ENCODE measurements at places on chromosomes 12 and 14. TPM values are rescaled to one million over a fixed set of nuclear protein-coding genes. Genes with fewer than 3 reads are reported as not detected.

Gene NUP37
- 85.3 TPM for total RNA-seq

GRCh38 chr14:77883847-77884238, 83.9 kb downstream of the ADCK1 start:
- DNase-seq = no peak

Gene MYF5
- not detected for total RNA-seq

Gene INHBE
- total RNA-seq = 0.81 TPM

Gene ALDH1L2
- total RNA-seq = 12.2 TPM

GRCh38 chr12:115553622-115554021, 723.9 kb downstream of the MED13L start:
- no peak for DNase-seq

- no peak for DNase-seq
Observed at GRCh38 chr12:56721216-56721615, 3.9 kb downstream of the NACA start.

Gene KCNK10
- not detected for total RNA-seq

Gene KRT2
- total RNA-seq = not detected

DNA sequence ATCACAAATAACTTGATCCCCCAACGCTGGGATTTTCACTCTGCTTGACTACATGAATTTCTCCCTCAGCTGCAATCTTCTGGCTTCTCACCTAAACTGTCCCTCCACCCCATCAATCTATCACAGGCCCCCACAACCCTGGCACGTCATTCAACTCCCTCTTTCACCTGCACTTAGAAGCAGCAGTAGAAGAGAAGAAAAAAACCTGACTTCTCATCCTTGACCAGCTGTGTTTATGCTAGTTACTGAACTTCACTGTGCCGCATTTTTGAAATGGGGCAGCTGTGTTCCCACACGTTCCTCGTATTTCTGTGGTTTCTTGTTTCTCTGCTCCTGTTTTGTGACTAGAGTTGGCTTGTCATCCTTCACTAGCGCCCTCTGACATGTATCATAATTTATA, 35.0 kb downstream of the ITPR2 start:
- DNase-seq = no peak

Gene IFNG-AS1
- total RNA-seq = 1.2 TPM

Gene PLCZ1
- total RNA-seq = not detected

DNA sequence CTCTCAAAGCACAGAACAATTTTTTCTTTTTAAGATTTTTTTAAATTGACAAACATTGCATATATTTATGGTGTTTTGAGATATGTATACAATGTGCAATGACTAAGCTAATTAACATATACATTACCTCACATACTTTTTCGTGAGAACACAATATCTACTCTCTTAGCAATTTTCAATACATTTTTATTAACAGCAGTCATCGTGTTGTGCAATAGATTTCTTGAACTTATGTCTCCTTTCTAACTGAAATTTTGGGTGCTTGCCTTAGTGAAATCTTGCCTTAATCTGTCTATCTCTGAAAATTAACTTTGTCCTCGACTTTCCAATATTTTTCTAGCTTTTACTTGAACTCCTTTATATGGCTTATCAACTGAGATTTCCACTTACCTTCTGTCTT, 6.8 kb downstream of the OR10A7 start:
- no peak for DNase-seq

- no peak for DNase-seq
Observed at GRCh38 chr14:56289155-56289554, 170.9 kb downstream of the PELI2 start.

Gene ZBTB1
- total RNA-seq = 23.4 TPM

DNA sequence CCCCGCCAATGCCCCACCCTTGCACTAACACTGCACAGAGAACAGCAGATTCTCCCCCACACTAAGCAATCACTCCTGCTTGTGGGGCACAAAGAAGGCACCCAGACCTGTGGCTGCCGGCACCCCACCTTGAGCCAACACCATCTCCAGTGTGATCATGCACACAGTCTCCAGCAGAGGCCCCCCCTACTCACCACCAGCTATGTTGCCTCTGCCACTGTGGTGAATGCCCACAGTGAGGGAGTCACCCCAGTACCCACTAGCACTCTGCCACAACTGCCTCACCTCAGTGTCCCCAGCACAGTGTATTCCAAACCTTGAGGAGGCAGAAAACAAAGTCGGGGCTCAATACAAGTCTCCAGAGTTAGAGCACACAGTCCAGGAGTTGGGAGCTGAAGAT, 261.7 kb upstream of the SSTR1 start:
- DNase-seq = no peak

- DNase-seq = no peak
Observed at GRCh38 chr12:128245121-128245520, 21.8 kb upstream of the TMEM132C start.

- no peak for DNase-seq
Observed at GRCh38 chr12:107094183-107094448, 767 bp upstream of the CRY1 start.

Gene AKAP3
- 2.1 TPM for total RNA-seq

DNA sequence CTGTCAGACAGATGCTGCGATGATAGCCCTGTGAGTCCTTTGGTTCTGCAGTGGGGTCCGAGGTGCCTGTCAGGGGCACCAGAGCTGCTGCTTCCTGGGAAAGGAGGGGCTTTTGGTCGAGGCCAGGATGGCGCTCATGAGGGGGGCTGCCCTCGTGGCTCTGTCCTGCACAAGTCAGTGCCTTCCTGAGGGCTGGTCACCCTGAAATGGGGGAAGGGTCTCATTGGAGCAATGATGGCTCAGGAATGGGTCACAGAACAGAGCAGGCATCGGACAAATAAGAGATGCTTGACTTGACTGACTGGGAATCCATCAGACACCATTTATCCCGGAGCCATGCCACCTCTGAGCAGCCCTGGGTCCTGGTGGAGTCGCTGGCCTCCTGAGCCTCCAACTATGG, 121.9 kb downstream of the ADGRD1 start:
- DNase-seq = no peak

DNA sequence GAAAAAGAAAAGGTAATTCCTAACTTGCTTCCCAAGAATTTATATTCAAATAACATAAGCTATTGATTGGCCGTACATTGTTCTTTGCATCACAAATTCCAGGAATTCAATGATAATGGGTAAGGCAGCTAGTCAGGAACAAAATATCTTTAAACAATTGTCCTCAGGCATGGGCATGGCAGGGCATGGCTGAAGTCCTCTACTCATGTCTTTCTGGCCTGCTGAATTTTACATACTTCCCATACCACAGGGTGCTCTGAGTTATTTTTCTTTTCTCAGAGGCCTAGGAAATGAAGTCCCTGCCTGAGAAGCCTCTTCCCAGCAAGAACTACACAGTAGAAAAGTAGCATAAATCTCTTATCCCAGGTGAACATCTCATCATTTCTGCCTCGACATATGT, 15.1 kb upstream of the DRAM1 start:
- DNase-seq = no peak

- DNase-seq = no peak
Observed at GRCh38 chr12:12399776-12400305, 43.0 kb downstream of the BORCS5 start.

GRCh38 chr12:49980501-49981349, 8.0 kb downstream of the AQP6 start:
- no peak for DNase-seq

DNA sequence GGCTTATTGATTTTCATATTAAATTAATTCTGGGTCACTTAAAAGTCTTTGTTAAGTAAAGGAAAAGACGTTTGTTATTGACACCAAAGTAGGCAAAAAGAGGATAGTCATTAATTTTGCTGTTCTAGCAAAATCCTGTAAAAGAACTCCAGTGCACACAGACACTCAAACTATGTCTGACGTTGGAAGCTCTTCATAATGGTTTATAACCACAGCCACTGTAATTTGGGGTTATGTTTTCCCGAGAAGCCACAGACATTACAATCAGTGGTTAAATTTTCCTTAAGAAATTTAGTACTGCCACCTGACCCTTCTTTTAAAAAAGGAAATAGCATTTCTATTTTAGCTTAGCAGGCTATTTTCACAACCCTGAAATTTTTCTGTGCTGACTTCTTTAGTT, 267.5 kb downstream of the CCDC91 start:
- DNase-seq = no peak

GRCh38 chr12:30357766-30358490, 337.7 kb downstream of the IPO8 start:
- DNase-seq = no peak

Gene RNASE2
- not detected for total RNA-seq

Gene GPR137C
- total RNA-seq = not detected

GRCh38 chr12:32777159-32777558, 21.5 kb upstream of the YARS2 start:
- no peak for DNase-seq

- no peak for DNase-seq
Observed at GRCh38 chr12:93451423-93452158, 9.8 kb upstream of the UBE2N start.

Gene ACOT4
- total RNA-seq = 1.7 TPM

DNA sequence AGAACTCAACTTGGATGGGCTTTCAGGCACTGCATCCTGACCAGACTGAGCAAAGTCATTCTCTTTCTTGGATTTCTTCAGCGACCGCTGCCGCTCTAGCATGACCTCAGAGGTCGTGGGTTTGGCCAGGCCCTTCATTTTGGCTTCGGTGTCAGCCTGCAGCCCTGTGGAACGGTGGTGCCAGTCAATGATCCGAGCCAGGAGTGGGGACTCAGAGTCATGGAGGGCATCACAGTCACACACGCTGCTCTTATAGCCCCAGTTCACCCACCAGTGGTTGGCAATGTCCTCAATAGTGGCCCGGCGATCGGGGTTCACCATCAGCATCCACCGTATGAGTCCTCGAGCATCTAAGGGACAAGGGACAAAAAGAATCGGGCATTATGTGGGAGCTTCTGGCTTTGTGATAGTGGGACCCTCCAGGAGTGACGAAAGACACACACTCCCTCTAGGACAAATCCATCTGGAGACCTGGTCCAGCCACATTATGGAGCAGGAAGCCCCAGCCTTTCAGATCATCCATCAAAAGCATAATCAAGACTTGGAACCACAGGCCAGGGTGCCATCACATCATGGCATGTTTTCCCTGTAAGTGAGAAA, 71.0 kb downstream of the NUAK1 start:
- DNase-seq = no peak

GRCh38 chr14:39977198-39977597, 545.0 kb upstream of the FBXO33 start:
- DNase-seq = no peak

DNA sequence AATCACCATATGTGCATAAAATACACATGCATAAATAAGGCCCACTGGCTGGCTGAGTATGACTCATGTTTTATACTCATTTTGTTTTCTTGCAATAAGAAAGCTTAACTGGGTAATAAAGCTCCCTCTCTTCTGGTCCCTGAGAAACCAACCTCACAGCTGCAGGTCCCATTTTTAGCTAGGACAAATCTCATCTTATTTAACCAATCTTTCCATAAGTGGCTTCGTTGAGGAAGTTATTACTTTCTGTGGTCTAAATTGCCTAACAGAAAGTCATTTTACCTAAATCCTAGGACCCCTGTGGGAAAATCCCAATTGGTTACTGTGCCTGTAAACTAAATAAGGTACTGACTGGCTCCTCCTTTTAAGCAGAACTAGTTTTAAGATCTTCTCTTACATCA, 232.8 kb upstream of the FBXO33 start:
- DNase-seq = no peak

DNA sequence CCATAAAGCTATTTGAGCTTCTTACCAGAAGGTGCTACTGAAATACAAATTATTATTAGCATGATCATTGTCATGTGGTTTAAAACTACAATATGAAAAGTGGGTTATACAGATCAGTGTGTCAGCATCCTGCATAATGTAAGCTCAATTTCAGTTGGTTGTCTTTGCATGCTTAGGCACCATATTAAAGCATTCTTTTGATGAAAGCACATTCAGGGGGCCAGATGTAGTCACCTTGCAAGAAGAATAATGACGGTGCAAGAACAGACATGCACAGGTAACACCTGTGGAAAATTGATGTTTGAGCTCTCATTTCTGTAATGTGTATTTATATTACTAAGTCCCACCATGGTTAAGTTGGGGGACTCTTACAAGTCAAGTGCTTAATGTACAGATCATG, 123.9 kb downstream of the PAX9 start:
- DNase-seq = no peak

Gene POTEM
- not detected for total RNA-seq

Gene PTPN6
- total RNA-seq = 334 TPM
